Stimulated activated CD4-positive, alpha-beta T cell treated with anti-CD3 and anti-CD28 coated beads, Interleukin-12 subunit alpha, Interleukin-12 subunit beta, amount 100 ng/mL, for 24 hours (primary cell): ENCODE measurements at places on chromosomes 5 and 9.

GRCh38 chr5:113255105-113255504 is 179.7 kb downstream of the TSSK1B start:
- DNase-seq = no peak

DNA sequence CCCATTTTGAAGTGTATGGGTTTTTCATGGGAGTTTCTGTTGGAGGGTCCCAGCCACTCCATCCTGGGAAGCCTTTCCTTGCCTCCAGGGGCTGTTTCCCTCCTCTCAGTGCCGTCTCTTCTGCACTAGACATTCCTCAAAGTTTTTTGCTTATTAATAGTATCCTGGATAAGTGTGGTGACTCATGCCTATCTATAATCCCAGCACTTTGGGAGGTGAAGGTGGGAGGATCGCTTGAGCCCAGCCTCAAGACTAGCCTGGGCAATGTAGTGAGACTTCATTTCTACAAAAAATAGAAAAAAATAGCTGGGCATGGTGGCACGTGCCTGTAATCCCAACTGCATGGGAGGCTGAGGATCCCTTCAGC is 43.1 kb downstream of the RALGPS1 start:
- DNase-seq = no peak

DNA sequence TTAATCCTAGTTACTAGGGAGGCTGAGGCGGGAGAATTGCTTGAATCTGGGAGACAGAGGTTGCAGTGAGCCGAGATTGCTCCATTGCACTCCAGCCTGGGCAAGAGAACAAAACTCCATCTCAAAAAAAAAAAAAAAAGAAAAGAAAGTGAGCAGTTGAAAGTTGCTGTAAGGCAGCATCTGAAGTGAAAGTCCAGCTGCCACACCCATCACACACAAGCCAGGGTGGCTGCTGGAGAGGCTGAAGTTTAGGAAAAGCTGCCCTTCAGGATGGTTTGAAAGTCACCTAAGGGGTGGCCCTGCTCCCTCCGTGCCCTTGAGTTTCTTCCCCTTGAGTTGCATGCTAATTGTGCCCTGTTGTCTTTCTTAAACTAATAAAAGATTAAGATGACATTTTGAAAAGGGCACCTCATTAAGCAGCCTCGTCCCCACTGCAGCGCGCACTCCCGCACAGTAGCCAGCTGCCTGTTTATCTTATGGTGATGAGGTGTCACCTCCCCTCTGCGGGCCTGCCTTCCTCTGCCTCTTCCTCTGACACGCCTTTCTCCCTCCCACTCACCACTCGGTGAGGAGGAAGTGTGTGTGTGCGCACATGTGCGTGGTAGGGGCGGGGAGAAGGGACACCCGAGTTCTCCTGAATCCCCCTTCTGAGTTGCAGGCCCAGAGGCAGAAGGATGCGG is 104.2 kb upstream of the PANK3 start:
- no peak for DNase-seq

- DNase-seq = no peak
These were observed 79.8 kb upstream of the KLF9 start for GRCh38 chr9:70494221-70494620.

GRCh38 chr5:87151547-87151946 is 116.1 kb upstream of the RASA1 start:
- no peak for DNase-seq

- DNase-seq = no peak
These were observed 248.6 kb upstream of the NR4A3 start for GRCh38 chr9:99573085-99573484.

- no peak for DNase-seq
These were observed 576.1 kb downstream of the CDH18 start for GRCh38 chr5:19411936-19412335.
